ENCODE measurements at places on chromosomes 3 and 15. TPM values are rescaled to one million over a fixed set of nuclear protein-coding genes. Genes with fewer than 3 reads are reported as not detected.
A peak's percentile ranks its signal among the peaks of the same experiment; 100 is the strongest.

The AGBL1 gene
- total RNA-seq: not detected

- peak overlapping the region; percentile 84 for H3K27ac ChIP-seq
- H3K4me3 ChIP-seq: peak overlapping the region; percentile 88
- peaks cover 34% of the 10 kb centered on the region for H3K4me1 ChIP-seq
- DNase-seq: peak; percentile 41
- H3K36me3 ChIP-seq: peaks cover 25% of the 10 kb centered on the region
- H3K27me3 ChIP-seq: no peaks in the 10 kb centered on the region
Observed at GRCh38 chr3:125374501-125374995, 577 bp downstream of the ZNF148 start.

DNA sequence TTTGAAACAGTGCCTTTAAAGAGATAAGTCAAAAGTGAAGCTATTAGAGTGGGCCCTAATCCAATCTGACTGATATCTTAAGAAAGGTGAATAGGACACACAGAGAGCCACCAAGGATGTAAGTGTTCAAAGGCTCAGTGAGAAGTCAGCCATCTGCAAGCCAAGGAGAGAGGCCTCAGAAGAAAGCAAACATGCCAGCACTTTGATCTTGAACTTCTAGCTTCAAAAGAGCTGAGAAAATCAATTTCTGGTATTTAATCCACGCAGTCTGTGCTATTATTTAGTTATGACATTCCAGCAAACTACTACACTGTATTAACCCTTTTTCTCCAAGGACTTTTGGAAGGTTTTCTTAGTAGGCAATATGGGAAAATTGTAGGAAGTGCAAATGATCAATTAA, 95.7 kb downstream of the LRRC3B start:
- H3K27me3 ChIP-seq: no peaks in the 10 kb centered on the region
- no peaks in the 10 kb centered on the region for H3K4me1 ChIP-seq
- no peak overlapping the region for H3K4me3 ChIP-seq
- no peak overlapping the region for H3K27ac ChIP-seq
- no peak for DNase-seq

The SCG5 gene
- total RNA-seq: 4.0 TPM

- H3K36me3 ChIP-seq: no peaks in the 10 kb centered on the region
- H3K27me3 ChIP-seq: no peaks in the 10 kb centered on the region
- no peak overlapping the region for H3K4me3 ChIP-seq
- DNase-seq: no peak
- no peak overlapping the region for H3K27ac ChIP-seq
Observed at GRCh38 chr3:64832098-64832497, 144.3 kb upstream of the ADAMTS9 start.
